ENCODE measurements at places on chromosomes 16 and 17.

DNA sequence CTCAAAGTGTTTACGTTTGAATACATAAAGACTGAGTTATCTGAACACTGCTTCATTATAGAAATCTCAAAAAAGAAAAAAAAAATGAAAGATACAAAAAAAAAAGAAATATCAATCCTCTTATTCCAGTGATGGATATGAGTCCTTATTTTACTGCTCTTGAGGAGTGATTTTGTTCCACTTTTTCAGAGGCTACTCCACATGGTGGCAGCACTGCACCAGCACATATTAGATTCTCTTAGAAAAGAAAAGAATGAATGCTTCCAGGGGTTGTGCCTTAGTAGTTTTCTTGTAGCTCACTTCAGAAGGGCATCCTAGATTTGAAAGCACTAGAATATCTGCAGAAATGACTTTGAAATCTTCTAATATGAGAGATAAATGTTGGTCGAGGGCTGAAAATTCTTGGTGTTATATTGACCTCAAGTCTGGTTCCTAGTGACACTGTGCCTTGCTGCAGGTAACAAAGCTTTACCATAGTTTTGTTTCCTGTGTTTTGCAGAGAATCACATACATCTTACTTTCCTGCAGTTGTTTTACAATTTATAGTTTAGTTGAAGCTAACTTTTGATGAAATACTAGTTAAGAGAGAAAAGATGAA is 25.9 kb downstream of the AP2B1 start:
- DNase-seq = peak; percentile 17

GRCh38 chr17:285751-286422 is 66.7 kb downstream of the RPH3AL start:
- no peak for DNase-seq

GRCh38 chr17:9843152-9844010 is 17.7 kb downstream of the GLP2R start:
- DNase-seq = no peak

DNA sequence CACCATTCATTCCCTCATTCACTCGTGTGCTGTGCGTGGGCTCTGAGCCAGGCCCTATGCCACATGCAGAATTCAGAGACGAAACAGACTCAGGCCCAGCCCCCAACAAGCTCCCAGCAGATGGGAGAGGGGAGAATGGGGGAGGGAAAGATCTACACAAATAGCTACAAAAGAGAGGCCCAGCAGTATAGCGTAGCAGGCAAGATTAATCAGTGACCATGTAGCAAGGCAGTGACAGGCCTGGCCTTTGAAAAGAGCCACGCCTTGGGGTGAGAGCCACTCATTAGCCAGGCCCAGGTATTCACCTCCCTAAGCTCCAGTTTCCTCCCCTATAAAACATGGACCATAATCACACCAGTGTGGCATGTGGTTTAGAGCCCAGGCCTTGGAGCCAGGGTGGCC is 16.4 kb upstream of the KRT19 start:
- DNase-seq = no peak

GRCh38 chr17:82108038-82108437 is 10.0 kb upstream of the FASN start:
- no peak for DNase-seq

- no peak for DNase-seq
These were observed 18.3 kb downstream of the CDC42EP4 start for GRCh38 chr17:73293480-73293911.

Measured in CD4-positive, alpha-beta T cell treated with Interleukin-15 for 4 hours (primary cell).